ENCODE measurements at places on chromosomes 3 and 15.

- DNase-seq = no peak
Measured at GRCh38 chr3:159928071-159928491, 60.6 kb upstream of the IL12A start.

DNA sequence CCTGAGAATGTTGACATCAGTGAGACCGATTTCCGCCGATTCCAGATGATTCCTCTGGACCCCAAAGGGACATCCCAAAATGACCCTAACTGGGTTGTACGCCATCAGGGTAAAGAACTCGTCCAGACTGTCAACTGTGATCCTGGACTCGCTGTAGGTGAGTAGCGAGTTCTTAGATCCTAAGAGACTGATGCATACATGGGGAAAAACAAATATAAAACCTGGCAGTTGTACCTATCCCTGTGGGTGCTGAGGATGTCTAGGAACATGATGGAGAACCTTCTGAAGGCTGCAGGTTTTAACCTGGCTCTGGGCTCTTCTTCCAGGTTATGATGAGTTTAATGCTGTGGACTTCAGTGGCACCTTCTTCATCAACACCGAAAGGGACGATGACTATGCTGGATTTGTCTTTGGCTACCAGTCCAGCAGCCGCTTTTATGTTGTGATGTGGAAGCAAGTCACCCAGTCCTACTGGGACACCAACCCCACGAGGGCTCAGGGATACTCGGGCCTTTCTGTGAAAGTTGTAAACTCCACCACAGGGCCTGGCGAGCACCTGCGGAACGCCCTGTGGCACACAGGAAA, 12.3 kb downstream of the THBS1 start:
- no peak for DNase-seq

- DNase-seq = no peak
Measured at GRCh38 chr15:80424381-80424780, 20.2 kb downstream of the ARNT2 start.

- no peak for DNase-seq
Measured at GRCh38 chr3:157961665-157962064, 144.6 kb downstream of the SHOX2 start.

- DNase-seq = no peak
Measured at GRCh38 chr3:120092474-120092873, 1.8 kb downstream of the GSK3B start.

DNA sequence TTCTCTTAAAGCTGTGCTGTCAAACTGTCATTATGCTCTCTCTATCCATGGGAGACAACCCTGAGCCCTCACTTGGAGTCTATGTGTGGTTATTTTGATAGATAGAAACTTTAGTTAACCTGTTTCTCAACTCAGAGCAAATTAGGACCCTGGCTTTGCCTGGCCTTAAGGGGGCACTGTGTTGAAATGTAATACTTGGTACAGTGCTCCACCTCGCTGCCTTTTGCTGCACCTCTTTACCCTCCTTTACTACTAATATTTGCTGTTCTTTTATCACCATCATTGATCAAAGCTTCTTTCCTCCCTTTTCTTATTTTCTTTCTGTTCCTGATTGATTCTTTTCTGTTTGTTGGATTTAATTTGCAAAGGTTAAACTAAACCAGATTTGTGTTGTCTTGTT, 34.3 kb downstream of the STT3B start:
- no peak for DNase-seq

GRCh38 chr3:9725775-9726515, 5.6 kb upstream of the BRPF1 start:
- DNase-seq = no peak

DNA sequence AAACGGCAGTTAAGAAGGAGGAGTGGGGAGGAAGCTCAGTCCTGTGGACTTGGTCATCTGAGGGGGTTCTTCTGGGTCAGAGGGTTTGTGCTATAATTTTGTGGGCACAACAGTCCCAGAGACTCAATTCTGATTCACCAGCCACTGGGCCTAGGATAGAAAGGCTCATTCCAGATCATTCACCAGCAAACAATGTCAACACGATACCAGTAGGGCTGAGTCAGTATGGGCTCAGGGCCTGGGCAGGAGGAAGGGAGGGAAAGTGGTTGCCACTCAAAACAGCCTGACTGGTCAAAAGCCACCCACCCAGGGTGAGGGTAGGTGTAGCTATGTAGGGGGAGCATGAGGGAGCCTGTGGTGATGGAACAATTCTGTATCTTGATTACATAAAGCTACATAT, 86.9 kb upstream of the MEX3B start:
- DNase-seq = no peak

DNA sequence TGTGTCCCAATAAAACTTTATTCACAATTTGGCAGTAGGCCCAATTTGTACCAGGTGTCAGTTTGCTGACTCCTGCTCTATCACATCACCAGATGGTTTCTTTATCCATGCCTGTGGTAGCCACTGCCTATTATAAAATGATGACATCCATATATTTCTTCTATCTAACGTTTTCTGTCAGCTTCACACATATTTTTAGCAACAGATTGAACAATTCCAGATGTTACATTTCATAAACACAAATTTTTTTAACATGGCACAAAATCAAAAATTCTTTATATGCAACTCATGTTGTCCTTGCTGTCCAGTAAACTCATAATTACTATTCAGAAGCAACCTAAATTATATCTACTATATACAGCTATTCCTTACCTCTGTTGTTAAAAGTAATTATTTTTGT, 1371.6 kb downstream of the NSUN3 start:
- DNase-seq = no peak

DNA sequence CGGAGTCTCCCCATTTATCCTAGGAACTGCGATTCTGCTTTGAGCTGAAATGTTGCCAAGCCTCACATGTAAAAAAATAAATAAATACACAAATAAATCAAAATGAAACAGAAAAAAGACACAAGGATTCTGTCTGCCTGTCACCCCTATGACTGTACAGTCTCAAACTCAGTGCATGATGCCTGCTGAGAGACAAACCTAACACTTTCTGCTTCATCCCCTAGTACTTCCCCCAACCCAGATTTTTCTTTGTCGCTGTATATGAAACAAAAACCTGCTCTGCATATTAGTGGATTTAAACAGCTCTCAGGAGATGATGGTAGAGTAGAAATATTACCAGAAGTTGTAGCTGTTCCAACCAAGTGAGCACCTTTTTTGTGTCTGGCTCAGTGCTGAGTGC, 530.7 kb upstream of the CFAP20DC start:
- DNase-seq = no peak

- no peak for DNase-seq
Measured at GRCh38 chr3:43362961-43363360, 76.6 kb downstream of the SNRK start.

- no peak for DNase-seq
Measured at GRCh38 chr15:85329561-85330422, 50.6 kb upstream of the AKAP13 start.

- DNase-seq = no peak
Measured at GRCh38 chr15:95196176-95196915, 965.0 kb downstream of the MCTP2 start.

DNA sequence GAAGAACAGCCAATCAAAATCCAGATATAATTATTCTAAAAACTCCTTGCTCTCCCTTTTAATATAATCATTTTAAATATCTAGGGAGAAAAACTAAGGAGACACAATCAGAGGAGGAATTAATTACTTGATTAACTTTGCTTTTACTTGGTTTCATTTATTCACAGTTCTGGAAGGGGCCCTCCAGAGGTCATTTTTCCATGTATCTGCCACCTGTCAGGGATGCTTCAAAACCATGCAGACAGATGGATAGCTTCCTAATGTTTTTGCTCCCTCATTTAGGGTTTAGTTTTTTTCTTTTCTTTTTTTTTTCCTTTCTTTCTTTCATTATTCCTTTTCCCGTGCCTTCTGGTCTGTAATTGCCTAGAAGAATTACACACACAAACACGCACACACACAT, 438.1 kb upstream of the ARPP21 start:
- no peak for DNase-seq

- DNase-seq = no peak
Measured at GRCh38 chr3:158057666-158058065, 48.6 kb downstream of the SHOX2 start.
